Islet precursor cell (in vitro differentiated cells): ENCODE measurements at places on chromosomes 5 and 9.
A peak's percentile ranks its signal among the peaks of the same experiment; 100 is the strongest.

DNA sequence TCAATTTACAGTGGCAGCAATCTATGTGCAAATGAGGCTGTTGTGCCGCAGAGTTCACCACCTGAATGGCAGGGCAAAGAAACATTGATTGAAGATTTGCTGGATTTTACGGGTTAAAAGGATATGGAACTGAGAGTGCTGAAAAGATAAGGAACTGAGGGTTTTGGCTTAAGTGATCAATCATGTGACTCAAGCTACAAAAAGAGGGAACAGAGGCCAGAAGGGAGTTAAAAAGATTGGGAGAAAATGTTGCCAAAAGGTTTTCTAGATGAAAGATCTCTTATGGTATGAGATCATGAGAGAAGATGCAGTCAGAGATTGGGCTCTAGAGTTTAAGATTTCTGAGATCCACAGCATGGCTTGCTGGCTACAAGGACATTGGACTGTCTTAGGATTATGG lies 7.9 kb upstream of the RIMOC1 start:
- no peak for DNase-seq

- DNase-seq = no peak
Observed at GRCh38 chr5:119171686-119172085, 100.8 kb downstream of the DMXL1 start.

DNA sequence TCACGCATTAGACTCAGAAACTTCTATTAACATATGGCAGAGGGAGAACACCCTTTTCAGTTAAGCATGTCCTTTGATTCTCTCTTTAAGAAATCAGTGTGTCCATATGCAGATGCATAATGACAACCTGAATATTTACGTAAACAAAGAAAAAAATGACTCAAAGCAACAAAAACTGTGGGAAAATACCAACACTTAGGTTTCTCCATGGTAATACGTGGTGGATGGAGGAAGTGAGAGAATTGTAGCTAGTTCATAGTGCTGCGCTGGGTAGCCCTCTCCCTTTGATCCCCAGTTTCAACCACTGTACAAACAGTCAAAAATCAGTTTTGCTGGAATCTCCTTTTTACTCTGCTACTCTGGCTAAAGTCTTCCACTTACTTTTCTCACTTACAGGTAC lies 2.0 kb upstream of the MAP3K1 start:
- no peak for DNase-seq

GRCh38 chr5:28164568-28164967 lies 1126.2 kb upstream of the CDH9 start:
- DNase-seq = no peak

DNA sequence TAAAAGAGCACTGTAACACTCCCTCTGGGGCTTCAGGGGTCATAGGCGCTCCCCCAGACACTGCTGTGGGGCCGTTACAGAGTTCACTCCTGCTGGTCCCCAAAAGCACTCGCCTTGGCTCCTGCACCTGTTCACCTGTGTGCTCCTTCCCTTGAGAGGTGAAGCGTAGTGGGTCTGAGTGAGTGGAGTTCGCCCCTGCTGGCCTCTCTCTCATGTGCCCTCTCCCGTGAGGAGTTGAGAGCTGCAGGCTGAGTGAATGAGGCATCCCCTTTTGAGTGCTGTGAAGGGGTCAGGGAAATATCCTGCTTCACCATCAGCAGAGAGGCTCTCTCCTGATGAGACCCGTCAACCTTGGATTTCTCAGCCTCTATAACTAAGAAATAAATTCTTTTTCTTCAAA lies 134.6 kb upstream of the TUT7 start:
- peak; percentile 63 for DNase-seq

GRCh38 chr5:169971780-169972179 lies 8.5 kb downstream of the INSYN2B start:
- DNase-seq = no peak

DNA sequence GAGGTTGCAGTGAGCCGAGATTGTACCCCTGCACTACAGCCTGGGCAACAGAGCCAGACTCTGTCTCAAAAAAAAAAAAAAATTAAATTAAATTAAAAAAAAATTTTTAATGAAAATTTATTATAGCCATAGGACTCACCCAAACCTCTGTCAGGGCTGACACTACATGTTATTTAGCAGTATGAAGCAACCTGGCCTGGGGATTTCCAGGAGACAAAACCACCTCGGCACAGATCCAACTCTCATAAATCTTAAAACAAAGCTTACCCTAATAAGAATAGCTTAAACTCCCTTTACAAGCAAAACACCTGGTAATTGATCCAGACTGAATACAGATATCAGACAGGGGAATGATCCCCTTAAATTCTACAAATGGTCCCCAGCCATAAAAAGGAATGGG lies 38.4 kb downstream of the PPP1R2B start:
- DNase-seq = no peak

- DNase-seq = no peak
Observed at GRCh38 chr5:169190849-169191248, 110.1 kb downstream of the SLIT3 start.

DNA sequence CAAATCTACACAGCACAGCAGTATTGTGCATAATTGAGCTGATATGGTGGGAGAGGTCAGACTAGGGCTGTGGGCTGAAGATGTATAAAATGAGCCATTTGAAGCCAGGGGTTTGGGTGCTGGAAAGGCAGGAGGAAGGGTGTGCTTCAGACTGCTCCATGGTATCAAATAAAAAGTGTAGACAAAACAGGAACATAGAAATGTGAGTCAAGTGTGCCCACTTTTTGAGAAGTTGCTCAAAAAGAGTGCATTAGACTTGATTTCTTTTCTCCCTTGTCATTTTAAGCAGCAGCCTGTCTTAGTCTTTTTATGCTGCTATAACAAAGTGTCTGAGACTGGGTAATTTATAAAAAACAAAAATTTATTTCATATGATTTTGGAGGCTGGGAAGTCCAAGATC lies 55.8 kb upstream of the ZFAND5 start:
- no peak for DNase-seq

- no peak for DNase-seq
Observed at GRCh38 chr9:136074706-136075105, 20.4 kb downstream of the NACC2 start.

- DNase-seq = no peak
Observed at GRCh38 chr9:123468541-123468940, 112.5 kb downstream of the CRB2 start.

GRCh38 chr9:85995599-85995998 lies 54.7 kb downstream of the NAA35 start:
- DNase-seq = no peak

GRCh38 chr5:93017849-93018248 lies 563.2 kb downstream of the NR2F1-AS1 start:
- no peak for DNase-seq

GRCh38 chr5:127517480-127518318 lies at the start of gene PRRC1:
PRRC1 (plus strand) TSS chr5:127517640; CDS start chr5:127523480, 5,840 bp downstream.
- peak; percentile 90 for DNase-seq

GRCh38 chr5:15326471-15326870 lies 173.5 kb upstream of the FBXL7 start:
- DNase-seq = no peak

DNA sequence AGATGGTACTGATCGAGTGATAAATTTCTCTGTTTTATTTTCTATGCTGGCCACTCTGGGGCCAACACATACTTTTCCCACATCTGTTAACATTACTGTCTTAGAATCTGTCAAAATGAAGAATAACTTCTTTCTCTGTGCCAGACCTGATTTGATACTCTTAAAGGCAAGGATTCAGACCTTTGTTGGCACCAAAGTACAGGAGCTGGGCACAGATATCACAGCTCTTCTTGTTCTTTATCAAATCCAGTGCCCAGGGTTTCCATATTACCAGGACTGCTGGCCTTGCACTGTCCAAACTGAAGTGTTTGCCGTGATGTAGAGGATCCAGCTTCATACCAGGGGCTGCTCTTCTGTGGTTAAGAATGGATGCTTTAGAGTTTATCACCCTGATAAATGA lies 20.9 kb downstream of the ZNF474 start:
- no peak for DNase-seq

- no peak for DNase-seq
Observed at GRCh38 chr5:150400316-150401075, 12.2 kb downstream of the CD74 start.

GRCh38 chr5:98787131-98787719 lies 13.8 kb downstream of the RGMB start:
- no peak for DNase-seq

- no peak for DNase-seq
Observed at GRCh38 chr5:102715082-102715807, 39.9 kb upstream of the PAM start.

DNA sequence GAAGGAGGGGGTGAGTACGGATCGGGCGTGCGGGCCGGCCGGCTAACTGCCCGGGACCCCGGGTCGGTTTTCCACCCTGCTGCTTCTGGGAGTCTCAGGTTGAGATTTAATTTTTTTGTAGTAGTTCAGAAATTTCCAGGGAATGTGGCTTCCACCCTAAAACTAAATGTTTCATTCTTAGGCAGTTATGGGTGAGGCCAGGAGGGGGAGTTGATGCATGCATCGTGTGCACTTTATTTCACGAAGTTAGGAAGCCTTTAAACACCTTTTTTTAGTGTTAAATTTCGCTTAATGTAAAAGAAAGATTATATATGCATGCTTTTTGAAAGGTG lies 905 bp downstream of the CDK9 start:
- no peak for DNase-seq

DNA sequence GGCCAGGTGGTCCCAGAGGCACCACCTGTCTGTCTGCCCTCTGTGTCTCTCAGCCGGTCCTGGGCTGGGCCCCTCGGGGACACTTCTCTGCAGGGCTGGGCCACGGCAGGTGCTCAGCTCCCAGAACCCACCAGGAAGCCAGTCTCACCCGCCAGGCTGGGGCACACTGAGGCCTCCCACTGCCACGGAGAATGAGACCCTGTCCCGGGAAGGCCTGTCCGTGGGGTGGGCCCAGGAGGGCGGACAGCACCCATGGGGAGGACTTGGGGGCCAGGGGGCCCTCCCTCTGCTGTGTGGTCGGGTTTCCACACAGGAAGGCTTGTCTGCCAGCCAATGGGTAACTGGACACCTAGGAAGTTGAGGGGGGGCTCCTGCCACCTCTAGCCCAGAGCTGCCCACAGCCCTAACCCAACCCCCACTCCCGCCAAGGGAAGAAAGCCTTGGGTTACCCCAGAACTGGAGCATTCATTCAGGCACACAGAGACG lies 4.1 kb upstream of the TUBB4B start:
- DNase-seq = no peak

- DNase-seq = no peak
Observed at GRCh38 chr5:41093803-41094202, 22.7 kb upstream of the MROH2B start.

GRCh38 chr5:34734326-34734725 lies 78.2 kb downstream of the RAI14 start:
- DNase-seq = no peak
